SK-N-SH treated with all-trans-retinoic acid at 6 μM for 48 hours (cell line): ENCODE measurements at places on chromosomes 12 and 14.

GRCh38 chr14:21652209-21652808 lies 1.3 kb upstream of the OR4E2 start:
- ATAC-seq, result no peak

GRCh38 chr12:106975993-106976658 lies 10.8 kb downstream of the MTERF2 start:
- ATAC-seq, result no peak

DNA sequence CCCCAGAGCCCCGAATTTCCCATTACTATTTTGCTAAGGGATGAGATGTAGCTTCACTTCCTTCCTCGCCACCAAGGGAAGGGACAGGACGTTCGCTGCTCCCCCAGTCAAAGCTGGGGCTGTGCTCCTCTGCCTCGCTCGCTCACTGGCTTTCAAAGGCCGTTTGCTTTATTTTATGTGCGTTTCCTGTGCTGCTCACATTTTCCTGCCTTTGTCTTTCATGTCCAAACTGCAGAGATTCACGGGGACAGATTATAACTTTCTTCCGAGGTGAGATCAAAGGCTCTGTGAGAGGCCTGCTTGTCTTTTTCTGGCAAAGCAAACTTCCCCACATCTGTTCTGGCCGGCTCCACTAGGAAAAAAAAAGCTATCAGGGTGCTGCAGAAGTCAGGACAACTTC lies 76.0 kb upstream of the FZD10 start:
- ATAC-seq, result no peak

GRCh38 chr12:54206791-54207190 lies 18.0 kb upstream of the SMUG1 start:
- ATAC-seq, result peak; percentile 42; the same call in 2 of the 3 replicates

DNA sequence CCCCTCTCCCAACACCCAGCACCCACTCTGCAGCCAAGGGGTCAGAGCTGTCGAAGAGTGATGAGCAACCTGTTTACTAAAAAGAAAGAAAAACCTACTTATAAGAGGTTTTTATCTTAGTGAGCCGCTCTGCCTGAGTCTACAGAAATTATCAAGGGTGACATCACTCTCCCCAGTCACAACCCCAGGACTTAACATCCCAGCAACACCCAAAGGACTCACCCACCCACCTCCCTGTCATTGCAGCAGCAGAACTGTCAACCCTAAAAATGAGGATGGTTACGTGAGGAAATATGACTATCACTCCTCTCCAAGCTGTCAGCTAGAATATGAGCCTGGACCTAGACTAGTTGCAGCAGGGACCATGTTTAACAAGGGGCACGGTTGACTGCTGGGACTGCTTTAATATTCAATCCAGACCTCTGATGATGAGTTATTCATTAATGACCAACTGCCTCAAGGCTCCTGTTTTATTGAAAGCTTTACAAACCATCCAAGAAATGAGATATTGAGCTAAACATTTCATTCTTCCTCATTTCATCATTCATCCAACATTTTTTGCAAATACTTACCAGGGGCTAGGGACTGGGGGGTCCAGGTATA lies 53.9 kb upstream of the FICD start:
- ATAC-seq, result no peak

- ATAC-seq, result no peak
Observed at GRCh38 chr12:46266382-46266791, 2.5 kb downstream of the SLC38A1 start.

DNA sequence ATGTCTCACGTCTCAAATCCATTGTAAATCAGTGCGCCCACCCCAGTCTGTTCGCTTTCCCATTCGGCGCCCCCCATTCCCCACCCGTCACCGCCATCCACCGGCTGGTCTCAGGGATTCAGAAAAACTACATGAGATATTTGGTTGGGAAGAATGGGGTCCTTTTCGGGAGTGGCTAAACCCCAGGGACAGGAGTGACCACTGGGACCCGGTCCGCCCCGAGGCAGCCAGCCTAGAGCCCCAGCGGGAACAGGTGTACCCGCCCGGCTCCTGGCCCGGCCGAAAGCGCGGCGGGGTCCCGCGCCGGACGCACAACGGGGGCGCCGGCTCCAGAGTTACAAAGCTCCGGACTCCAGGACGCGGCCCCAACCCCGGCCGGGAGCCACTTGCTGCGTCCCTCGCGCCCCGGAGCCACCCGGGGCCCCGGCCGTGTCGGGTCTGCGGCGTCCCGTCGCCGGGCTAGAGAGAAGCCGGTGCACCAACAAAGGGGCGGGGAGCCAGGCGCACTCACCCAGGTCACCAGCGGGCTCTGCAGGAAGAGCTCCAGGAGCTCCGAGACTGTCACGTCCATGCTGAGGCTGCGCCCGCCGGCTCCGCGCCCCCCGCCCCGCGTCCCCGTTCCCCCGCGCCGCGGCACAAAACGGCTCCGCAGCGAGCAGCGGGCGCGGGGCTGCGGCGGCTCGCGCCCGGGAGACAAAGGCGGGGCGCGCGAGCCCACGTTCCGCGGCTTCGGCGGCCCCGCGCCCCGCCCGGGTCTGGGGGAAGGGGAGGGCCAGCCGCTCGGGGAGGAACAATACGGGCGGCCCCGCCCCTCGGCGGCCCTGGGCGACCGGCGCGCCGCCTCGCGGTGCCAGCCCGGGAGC lies at the start of gene CCDC88C:
Gene CCDC88C (minus strand): TSS at position 701 of the 863 bp plus-strand sequence. CDS start 130 bp downstream, at position 571.
- peak; percentile 44 for ATAC-seq

DNA sequence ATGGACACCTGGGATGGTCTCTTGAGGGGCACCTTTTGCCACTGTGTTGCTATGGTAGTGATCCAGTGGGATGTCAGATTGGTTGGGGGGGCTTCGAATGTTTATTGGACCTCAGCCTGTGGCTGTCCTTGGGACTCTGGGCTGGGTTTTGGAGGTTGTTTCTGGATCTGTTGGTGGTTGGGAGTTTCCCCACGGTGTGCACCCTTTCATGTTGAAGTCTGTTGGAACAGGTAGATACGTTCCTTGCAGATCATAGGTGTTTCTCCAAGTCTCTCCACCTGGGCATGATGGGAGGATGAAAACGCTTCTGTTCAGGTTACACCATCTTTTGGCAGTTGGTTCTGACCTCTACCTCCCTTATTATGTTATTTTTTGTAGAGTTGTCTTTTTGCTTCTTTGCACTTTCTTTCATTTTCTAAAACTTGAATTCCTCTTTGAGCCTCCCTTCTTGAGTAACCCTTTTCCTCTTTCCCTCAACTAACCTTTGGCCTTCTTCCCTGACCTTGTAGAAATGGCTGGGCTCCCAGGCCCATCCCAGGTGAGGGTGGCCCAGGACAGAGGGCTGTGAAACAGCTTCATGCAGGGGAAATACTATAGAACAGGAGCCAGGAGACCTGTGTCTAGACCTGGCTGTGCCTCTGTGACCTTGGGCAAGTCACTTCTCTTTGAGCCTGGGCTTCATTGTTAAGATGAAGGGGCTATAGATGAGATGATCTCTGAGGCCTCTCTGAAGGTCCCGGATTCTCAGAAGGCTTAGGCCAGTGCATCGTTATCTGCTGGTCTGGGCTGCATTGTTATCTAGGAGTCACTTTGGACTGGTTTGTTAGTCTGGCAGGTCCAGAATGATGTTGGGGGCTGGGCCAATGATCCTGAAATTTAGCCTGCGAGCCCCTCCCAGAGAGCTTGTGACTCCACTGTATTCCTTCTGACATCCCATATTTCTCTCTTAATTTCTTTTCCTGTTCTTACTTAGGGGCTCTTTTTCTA lies 2.0 kb downstream of the ATN1 start:
- ATAC-seq, result no peak

DNA sequence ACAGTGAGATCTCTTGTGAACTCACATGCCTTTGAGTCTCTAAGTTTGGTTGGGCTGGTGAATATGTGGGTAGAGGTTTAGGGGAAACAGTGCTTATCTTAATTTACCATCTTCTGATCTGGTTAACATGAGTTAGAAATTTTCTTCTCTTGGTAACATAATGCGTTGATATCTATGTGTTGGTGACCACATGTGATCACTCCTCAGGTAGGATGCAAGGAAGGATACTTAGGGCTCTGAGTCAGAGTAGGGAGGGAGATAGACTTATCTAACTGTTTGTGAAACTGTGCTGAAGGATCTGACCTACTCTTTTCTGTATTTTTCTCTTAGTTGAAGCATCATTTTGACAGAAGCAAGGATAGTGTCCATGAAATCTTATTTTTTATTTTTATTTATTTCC lies 23.1 kb downstream of the FAM234B start:
- ATAC-seq, result no peak

GRCh38 chr12:47808050-47808449 lies 11.7 kb downstream of the HDAC7 start:
- peak; percentile 1; the same call in 1 of the 3 replicates for ATAC-seq

DNA sequence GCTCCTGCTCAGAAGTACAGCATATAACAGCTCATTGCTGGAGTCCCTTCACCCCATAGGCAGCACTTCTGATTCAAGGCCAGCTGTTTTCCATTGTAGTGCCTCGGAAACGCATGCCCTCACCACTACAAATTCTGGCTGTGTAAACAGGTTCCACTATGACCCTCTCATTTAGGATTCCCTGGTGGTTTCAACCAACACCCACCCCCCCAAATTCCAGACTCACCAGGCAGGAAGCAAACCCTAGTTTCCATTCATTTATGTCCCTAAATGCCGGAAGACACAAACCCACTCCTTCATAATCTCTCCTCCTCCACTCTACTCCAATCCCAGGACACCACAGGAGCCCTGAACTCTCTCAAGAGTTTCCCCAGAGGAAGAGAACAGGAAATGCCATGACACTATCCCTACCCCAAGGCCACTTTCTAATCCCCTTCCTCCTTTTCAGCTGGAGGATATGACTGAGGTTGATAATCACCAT lies 75.9 kb upstream of the TMPO start:
- ATAC-seq, result no peak; the same call in 2 of the 3 replicates

DNA sequence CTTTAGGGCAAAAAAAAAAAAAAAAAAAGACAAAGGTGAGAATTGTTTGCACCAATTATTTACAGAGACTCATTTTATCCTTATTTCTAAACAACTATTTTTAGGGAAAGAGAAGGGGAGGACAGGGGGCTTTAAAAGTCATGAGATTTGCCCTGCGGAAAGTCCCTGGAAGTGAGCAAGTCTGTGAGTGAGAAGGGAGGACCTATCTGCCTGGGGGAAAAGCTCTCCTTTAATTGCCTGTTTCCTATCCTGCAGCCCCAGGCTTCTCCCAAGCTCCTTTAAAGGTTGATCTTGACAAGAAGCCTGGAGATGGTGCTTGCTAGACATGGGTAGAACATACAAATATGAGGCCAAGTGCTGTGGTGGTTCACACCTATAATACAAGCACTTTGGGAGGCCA lies 8.3 kb upstream of the CHST11 start:
- no peak for ATAC-seq

- ATAC-seq, result no peak
Observed at GRCh38 chr12:22348208-22348607, 13.7 kb upstream of the ST8SIA1 start.

- no peak for ATAC-seq
Observed at GRCh38 chr12:115636546-115636945, 640.9 kb downstream of the MED13L start.

DNA sequence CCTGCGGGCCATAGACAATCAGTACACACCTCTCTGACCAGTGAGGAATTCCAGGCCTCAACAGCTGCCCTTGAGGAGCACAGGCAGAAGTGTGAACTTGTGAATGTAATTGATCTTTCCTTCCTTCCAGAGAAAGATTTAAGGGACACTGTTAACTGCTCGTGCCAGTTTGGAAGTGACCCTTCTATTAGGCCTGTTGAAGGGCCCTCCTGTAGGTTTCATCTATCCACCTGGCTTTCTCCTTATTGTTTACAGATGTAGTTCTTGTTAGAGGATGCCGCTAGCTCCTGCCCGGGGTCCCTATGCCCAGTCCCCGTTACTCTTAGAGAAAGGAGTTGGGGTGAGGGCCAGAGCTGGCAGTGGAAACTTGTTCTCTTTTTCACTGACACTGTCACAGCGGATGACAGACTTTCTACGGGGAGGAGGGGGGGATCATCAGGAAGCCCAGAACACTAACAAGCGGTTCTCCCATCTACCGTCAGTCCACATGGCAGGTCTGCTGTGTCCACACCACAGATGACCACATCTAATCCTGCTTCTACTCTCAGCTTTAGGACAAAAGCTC lies 42.6 kb downstream of the SH2B3 start:
- ATAC-seq, result no peak

DNA sequence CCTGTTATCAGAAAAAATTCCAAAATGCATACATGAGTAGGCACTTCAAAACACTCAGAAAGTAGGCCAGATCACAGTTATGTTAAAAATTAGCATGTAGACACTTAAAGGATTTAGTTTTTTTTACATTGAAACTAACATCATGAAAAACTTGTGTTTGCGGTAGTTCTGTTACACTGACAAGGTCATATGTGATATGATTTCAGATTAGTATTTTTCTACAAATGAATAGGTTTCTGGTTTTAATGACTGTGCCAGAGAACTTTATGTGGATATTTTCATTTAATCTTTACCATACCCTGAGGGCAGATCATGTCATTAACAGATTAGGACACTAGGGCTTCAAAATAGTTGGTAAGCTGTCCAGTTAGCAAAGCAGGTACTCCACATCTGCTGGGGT lies 20.7 kb downstream of the YARS2 start:
- ATAC-seq, result no peak

GRCh38 chr12:39043424-39043822 lies 138.0 kb upstream of the CPNE8 start:
- no peak for ATAC-seq

DNA sequence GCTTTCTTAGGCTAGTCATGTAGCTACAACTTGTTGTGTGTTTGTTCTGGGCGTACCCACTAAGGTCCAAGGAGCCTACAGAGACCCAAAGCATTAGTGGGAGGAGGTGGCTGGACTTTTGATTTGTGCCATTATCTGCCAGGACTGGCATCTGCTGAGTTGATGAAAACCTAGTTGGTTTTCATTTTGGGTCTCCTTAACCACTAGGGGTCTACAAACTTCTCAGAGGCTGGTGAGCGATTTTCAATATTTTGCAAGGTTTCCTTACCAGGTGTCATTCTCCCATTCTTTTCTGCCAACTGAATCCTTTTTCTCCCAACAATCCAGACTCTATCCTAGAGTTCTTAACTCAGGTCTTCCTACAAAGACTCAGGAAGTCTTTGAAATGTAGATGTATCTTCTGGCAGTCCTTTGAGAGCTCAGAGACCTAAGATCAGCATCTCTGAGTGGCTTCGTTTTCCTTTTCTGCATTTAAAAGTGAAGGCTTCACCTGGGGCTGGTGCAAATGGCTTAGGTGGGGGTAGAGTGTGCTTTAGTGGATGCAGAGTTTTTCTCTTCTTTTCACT lies 150.0 kb upstream of the RMST start:
- ATAC-seq, result no peak

GRCh38 chr14:51639668-51640316 lies 11.9 kb upstream of the FRMD6 start:
- ATAC-seq, result no peak
